ENCODE measurements at places on chromosomes 1 and 21.
A peak's percentile ranks its signal among the peaks of the same experiment; 100 is the strongest.

DNA sequence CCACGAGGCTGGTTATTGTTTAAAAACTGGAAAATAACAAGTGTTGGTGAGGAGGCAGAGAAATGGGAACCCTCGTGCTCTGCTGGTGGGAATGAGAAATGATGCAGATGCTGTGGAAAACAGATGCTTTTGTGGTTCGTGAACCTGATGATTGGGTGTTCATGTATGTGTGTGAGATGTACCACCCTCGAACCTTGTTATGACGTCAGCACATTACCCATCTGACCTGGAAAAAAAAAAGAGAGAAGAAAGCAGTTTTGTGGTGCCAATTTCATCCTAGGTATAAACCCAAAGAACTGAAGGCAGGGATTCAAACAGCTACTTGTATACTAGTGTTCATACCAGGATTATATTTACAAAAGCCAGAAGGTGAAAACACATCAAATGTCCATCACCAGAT is 6.4 kb upstream of the CFAP107 start:
- no peak for DNase-seq

DNA sequence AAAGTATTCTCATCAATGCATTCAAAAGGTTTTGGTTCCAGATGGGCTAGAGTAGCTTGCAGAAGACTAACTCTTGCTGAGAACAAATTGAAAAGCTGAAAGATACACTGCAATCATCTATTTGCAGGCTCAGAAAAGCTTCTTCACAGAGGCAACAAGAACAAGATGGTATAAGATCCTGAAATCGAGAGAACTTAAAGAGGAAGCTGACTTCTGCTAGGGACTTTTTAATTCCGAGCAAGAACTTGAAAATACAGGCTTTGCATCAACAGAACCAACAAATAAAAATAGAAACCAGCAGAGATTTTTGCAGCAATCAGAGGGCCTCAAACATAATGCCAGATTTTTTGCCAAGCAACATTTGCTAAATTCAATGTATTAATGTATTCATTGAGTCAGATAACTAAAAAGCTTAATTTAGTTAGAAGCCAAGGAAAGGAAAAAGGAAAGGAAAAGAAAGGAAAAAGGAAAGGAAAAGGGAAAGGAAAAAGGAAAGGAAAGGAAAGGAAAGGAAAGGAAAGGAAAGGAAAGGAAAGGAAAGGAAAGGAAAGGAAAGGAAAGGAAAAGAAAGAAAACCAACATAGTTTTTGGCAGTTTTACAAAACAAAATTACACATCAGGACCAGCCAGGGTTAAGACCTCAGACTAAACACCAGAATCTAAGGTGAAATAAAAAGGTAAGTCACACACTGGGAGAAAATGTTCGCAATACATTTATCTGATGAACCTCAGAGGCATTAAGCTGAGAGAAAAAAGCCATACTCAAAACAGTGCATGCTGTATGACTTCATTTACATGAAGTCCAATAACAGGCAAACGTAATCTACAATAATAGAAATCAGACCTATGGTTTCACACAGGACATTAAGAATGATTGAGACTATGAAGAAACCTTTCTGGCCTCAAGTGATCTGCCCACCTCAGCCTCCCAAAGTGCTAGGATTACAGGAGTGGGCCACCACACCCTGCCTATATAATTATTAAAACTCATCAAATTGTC is 42.6 kb downstream of the FAF1 start:
- DNase-seq, result no peak

DNA sequence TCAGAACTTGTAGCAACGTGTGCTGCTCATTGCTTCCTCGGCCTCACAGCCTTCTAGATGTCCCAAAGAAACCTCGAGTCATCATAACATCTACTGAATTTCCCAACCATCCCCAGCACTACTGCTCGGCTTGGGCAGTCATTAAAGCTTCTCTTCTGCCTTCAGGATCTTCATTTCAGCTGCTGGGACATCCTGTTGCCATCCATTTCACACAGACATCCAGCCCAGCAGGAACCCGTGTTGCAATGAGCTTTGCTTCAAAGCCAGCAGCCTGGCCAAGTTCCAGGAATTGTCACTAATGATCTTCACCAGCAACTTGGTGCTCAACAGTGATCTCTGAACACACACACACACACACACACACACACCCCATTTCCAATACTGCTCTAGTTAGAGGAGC is 18.5 kb downstream of the WLS start:
- DNase-seq, result peak; percentile 25

- no peak for DNase-seq
Observed at GRCh38 chr1:203131548-203132200, 4.1 kb downstream of the ADORA1 start.

- DNase-seq, result no peak
Observed at GRCh38 chr1:16006552-16007485, 2.8 kb downstream of the SRARP start.

DNA sequence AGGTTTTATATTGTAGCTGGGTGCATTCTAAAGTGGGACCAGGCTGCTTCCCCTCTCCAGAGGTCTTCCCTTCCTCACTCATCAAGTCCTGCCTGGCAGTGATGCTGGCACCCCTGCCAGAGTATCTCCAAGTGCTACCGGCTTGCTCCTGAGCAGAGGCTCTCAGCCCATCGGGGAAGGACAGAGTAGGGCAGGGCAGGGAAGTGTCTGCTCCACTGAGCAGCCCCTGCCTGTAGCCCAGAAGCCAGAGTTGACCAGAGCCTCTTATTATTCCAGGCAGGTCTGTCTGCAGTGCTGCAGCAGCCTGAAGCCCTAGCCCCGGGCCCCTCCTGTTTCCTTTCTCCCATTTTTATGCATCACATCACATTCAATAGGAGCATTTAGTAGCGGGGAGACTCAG is 51.1 kb downstream of the ATP2B4 start:
- no peak for DNase-seq

- DNase-seq, result no peak
Observed at GRCh38 chr1:174448531-174448883, 743 bp downstream of the GPR52 start.

DNA sequence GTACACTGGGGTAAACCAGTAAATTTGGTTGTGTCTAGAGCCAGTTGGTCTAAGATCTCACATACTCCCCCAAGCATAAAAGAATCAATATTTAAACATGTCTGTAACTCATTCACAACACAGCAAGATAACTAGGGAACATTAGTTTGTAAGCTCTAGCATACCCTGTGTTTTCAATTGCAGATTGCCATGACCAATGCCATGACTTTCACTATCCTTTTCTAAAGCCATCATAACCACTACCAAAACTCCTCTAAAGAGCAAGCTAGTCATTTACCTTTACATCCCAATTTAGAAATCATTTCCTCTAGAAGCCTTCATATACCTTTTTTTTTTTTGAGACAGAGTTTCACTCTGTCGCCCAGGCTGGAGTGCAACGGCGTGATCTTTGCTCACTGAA is 56.5 kb upstream of the PLA2G4A start:
- DNase-seq, result no peak

- no peak for DNase-seq
Observed at GRCh38 chr1:228312136-228312764, 94.4 kb downstream of the TRIM11 start.

GRCh38 chr1:230280054-230280795 is 145.9 kb downstream of the PGBD5 start:
- no peak for DNase-seq

DNA sequence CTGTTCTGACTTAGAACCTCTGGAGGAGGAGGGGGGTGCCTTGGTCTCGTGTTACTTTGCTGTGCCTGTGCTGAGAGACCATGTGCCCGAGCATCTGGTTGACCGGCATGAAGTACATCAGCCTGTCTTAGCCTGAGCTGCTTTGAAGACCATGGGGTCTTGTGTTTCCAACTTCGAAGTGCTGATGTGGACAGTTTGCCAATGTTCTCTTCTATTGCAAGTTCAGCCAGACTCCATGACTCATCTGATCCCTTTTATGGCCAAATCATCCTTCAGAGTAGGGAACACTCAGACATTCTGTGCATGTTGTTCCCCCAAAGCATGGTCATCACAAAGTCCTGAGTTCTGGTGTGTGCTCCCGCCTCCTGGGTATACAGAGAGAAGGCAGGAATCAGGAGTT is 6.0 kb upstream of the PLA2G2C start:
- DNase-seq, result no peak

GRCh38 chr1:33060579-33061083 is 20.3 kb upstream of the AZIN2 start:
- peak; percentile 96 for DNase-seq

- no peak for DNase-seq
Observed at GRCh38 chr1:228866468-228866867, 131.2 kb downstream of the RHOU start.

- no peak for DNase-seq
Observed at GRCh38 chr1:8870616-8871538, 7.6 kb downstream of the ENO1 start.

DNA sequence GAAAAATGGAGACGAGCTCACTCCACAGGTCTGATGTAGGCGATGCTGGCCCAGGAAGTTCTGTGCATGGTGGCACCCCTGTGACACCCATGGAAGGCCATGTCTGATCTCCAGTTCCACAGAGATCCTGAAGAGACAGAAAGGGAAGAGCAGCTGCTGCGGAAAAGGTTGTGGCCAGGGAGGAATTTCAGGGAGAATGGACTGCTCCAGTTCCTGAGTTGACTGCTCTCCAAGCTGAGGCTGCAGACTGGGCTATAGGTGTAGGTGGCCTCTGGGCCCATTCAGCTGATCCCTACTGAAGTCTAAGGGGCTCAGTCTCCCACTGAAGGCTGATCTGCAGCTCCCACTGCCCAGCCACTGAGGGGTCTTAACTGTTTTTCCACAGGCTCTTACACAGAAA is 89.2 kb downstream of the ETS2 start:
- DNase-seq, result no peak

All from Daoy (cell line).